ENCODE measurements at places on chromosomes 11 and 22. TPM values are rescaled to one million over a fixed set of nuclear protein-coding genes. Genes with fewer than 3 reads are reported as not detected.
A peak's percentile ranks its signal among the peaks of the same experiment; 100 is the strongest.

DNA sequence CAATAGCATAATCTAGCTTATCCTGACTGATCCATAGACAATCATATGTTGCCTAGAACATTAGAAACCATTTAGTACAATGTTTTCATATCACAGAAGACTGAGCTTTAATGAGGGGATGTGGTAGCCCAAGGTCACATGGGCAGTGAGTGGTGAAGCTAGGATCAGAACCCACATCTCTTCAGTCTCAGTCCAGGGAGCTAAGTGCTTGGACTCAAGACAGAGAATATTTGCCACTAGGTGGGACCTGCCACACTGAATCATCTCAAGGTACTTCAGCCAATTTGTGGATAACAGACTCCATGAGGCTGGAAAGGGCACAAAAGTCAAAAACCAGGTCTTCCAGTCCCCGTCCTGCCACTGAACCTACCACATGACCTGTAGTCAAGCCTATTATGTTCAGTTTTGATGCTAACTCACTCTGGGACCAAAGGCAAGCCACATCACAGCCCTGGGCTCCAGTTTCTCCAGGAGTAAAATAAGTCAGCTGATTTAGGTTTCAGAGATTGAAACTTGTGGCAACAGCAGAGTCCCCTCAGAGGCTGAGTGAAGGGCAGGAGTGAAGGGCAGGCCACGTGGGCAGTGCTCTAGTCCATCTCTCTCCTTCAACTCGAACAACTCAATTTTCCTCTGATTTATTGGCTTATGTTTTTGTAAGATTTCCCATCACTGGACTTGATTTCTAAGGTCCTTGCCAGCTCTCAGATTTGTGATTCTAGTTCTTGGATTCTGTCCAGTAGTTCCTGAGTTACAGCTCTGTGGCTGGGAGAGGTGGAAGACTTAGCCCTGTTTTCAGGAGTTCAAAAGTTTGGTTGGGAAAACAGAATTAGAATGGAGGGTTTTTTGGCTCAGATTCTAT is 84.6 kb upstream of the PHOX2A start:
- DNase-seq = no peak

GRCh38 chr11:108239076-108239475 is 16.2 kb downstream of the ATM start:
- no peak for DNase-seq

GRCh38 chr11:103700622-103701021 is 335.8 kb upstream of the DDI1 start:
- DNase-seq = peak; percentile 8

- peak; percentile 52 for DNase-seq
Observed at GRCh38 chr22:24391836-24392217, 35.6 kb upstream of the ADORA2A start.

- DNase-seq = no peak
Observed at GRCh38 chr11:122808478-122808869, 29.8 kb upstream of the CRTAM start.

DNA sequence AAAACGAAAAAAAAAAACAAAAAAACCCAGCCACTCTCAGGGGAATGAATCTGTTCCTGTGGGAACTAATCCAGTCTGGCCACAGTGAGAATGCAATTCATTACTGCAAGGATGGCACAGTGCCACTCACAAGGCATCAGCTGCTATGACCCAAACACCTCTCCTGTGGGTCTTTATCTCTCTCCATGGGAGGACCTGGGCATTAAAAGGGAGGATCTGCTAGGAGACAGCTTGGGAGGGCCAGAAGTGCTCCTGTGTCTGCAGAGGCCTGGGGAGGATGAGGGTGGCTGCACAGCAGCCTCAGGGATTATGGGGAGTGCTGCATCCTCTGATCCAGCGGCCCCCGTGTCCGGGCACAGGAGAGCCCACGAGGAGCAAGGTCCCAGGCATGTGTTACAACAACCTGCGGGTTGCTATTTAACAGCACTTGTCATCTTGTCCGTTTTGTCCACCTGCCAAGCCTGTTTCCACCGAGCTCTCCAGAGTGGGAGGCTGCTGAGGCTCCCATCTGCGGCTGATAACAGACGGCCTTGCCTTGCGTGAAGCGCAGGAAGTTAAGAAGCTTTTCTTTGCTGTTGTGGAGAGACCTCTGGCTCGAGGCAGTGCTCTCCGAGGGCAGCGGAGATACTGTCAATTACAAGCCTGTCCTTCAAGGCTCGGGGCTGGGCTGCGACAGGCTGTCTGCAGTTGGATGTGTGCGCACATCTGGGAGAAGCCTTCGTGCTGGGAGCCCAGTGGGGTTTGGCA is 97.7 kb downstream of the NXPE2 start:
- DNase-seq = no peak

DNA sequence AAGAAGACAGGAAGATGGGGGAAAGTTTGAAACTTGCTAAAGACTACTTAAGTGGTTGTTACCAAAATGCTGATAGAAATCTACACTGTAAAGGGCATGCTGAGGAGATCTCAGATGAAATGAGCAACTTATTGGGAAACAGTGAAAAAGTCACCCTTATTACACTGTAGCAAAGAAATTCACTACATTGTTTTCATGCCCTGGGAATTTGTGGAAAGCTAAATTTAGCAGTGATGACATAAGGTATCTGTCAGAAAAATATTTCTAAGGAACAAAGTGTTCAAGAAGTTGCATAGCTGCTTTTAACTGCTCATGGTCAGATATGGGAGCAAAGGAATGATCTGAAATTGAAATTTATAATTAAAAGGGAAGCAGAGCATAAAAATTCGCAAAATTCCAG is 702.4 kb upstream of the LRRC4C start:
- no peak for DNase-seq

DNA sequence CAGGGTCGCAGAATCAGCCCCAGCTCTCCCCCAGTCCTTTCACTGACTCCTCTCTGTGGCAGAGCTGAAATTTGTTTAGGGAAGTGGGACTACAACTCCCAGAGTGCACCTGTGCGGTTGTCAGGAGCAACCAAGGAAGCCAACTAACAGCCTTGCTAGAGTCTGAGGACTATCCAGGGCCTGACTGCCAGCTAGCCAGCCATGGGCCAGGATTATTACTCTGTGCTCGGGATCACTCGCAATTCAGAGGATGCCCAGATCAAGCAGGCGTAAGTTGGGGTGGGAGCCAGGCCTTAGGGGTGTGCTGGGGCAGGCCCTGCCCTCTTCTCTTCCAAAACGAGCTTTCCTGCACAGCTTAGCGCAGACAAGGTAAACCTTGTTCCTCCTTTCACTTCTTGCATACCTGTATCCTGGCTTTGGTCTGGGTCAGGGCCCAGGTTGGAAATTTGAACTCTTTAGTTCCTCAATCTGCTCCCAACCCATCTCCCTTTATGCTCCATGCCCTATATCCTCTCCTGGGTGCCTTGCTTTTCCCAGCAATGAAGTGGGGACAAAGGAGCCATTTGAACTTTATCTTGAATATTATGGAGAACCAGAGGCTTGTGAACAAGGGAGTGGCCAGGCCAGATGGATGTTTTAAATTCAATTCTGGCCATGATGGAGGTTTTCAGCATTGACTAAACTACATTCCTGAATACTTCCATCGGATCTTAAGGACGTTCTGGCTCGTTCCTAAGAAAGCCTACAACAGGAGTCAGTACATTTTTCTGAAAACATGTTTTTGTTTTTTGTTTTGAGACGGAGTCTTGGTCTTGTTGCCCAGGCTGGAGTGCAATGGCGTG is at the start of gene DNAJB13:
DNAJB13 (plus strand) TSS at position 158 of the 842 bp plus-strand sequence; CDS start at position 202, 44 bp downstream.
- DNase-seq = peak; percentile 71

GRCh38 chr11:67612751-67613150 is 6.0 kb downstream of the NDUFV1 start:
- DNase-seq = no peak

DNA sequence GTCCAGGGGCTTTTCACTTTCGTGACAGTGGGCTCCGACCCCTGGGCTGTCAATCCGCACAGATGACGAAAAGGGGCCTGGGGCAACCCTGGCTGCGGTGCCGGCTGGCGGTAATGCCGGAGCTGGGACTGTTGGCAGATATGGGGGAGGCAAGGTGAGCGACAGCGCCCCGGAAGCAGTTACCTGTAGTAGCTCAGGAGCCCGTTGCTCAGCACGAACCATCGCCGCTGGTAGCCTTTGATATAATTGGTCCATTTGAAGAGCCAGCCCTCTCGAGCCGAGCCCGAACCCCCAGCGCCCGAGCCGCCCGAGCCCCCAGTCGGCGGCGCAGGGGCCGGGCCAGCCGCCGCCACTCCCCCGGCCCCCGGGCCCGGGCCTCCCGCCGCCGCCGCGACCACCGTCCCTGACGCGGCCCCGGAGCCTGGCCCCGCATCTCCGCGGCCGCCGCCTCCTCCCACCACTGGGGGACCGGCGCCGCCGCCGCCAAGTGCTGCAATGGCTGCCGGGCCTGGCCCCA is 396 bp downstream of the OSBP start:
- peak; percentile 13 for DNase-seq

TFIP11 gene
- 21.1 TPM for total RNA-seq

NXPE2 gene
- not detected for total RNA-seq

DDI1 gene
- total RNA-seq = not detected

TSGA10IP gene
- not detected for total RNA-seq

ABCC8 gene
- not detected for total RNA-seq

BRMS1 gene
- total RNA-seq = 95.8 TPM

RIC3 gene
- total RNA-seq = 1.1 TPM

ADM2 gene
- not detected for total RNA-seq

Measured in A172 (cell line).